ENCODE measurements at places on chromosomes 4 and X.

DNA sequence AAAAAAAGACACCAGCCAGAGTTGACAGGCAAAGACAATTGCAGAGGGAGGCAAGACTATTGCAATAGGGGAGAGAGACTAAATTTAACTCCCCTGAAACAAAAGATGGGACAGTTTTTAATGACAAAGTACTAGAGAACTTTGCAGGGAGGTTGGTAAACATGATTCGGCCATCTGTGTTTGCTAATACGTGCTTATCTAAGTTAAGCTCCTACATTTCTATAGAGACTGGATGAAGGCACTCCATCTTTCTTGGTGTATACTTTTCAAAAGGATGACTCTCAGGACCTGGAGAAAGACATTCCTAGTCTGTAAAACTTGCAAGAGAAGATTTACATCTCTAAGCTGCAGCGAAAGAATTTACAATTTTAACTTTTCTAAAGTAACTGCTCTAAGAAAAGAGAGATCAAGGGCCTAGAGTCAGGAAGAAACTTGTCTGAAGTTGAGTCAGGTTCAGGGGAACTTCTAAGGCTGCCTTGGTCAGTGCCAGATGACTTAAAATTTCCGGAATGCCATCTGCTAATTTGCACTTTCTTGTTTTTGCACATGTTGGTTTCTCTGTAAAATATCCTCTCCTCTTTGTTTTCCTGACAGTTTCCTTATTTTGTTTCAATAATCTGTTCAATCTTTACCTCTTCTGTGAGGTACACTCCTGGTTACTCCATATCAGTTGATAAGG, 10.6 kb downstream of the ADAM29 start:
- no peak for DNase-seq

DNA sequence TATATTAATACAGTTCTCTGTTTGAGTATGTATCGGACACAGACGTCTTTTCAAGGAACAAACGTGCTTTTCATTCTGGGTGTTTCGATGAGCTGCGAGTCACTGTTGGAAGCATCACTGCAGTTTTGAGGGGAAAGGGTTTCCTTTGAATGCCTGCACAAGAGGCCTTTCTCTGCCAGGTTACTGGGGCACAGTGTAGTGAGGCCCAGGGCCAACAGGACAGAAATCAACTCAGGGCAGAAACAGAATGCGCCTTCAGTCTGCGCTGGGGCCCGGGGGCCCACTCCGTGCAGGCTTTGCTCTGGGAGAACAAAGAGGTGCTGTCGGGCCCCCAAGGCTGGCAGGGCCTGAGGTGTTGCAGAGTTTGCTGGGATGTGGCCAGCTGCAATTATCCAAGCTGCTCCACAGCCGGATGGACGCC, 2.3 kb upstream of the PPP2R3B start:
- DNase-seq, result no peak

- DNase-seq, result no peak
Measured at GRCh38 chr4:76708971-76709771, 188.8 kb downstream of the SOWAHB start.

- no peak for DNase-seq
Measured at GRCh38 chrX:114619874-114620273, 36.0 kb downstream of the HTR2C start.

GRCh38 chr4:102665527-102665926, 95.2 kb downstream of the MANBA start:
- no peak for DNase-seq

GRCh38 chr4:127012549-127012948, 620.2 kb upstream of the INTU start:
- DNase-seq, result no peak

GRCh38 chr4:136390824-136391223, 1141.5 kb downstream of the PCDH18 start:
- DNase-seq, result no peak

DNA sequence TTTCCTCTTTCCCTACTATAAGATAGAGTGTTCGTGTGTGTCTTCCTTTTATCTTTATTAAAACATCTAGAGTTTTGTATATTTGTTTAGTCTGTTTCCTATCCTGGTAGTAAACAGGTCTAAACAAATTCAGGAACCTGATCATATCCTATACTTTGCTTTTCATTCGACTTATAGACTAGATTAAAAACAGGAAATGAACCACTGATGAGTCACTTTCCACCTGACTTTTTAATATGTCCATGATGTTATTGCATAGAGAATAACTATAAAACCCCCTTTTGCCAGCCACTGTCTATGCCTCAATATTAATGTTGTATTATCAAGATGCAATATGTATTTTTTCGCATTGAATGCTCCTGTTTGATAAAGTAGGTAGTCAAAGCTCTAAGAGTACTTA, 1794.0 kb downstream of the STIM2 start:
- DNase-seq, result no peak

GRCh38 chr4:147786031-147786430, 54.1 kb downstream of the ARHGAP10 start:
- DNase-seq, result no peak

- DNase-seq, result no peak
Measured at GRCh38 chrX:39308126-39308525, 506.9 kb downstream of the MID1IP1 start.

DNA sequence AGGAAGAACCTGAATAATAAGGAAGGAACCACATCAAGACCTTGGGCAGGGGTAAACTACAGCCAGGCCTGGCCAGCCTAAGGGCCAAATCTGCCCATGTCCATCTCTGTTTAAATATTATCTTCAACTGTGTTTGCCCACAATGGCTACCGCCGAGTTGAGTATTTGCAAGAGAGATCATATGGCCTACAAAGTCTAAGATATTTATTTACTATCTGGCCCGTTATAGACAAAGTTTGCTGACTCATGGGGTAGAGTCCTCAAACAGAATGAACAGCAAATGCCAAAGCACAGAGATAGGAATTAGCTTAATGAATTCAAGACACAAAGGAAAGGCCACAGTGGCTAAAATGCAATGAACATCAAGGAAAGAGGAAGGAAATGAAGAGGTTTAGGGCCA, 44.8 kb downstream of the RPS6KA3 start:
- no peak for DNase-seq

GRCh38 chr4:73730292-73730691, 10.1 kb upstream of the CXCL8 start:
- no peak for DNase-seq

- no peak for DNase-seq
Measured at GRCh38 chr4:60605646-60606354, 594.3 kb upstream of the ADGRL3 start.

GRCh38 chrX:69027181-69028005, 137.9 kb downstream of the PJA1 start:
- no peak for DNase-seq

DNA sequence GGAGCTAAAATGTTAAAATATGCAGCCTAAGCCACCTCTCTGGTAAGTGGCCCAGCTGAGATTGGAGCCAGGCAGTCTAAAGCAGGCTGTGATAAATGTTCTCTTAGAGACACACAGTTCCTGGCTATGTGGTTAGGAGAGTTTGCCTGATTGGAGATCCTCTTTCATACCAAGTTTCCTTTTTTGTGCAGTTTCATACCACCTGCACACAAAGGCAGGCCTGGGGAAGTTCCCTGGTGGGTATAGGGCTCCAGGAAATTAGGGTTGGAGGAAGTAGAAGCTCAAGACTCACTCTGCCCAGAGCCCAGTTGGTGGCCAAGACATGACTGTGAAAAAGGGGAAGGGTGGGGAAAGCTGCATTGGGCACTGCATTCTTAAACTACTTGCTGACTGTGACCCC, 16.9 kb downstream of the CYBB start:
- no peak for DNase-seq

- DNase-seq, result no peak
Measured at GRCh38 chr4:187139141-187139540, 415.5 kb upstream of the FAT1 start.

GRCh38 chr4:23861897-23862296, 27.9 kb downstream of the PPARGC1A start:
- no peak for DNase-seq

DNA sequence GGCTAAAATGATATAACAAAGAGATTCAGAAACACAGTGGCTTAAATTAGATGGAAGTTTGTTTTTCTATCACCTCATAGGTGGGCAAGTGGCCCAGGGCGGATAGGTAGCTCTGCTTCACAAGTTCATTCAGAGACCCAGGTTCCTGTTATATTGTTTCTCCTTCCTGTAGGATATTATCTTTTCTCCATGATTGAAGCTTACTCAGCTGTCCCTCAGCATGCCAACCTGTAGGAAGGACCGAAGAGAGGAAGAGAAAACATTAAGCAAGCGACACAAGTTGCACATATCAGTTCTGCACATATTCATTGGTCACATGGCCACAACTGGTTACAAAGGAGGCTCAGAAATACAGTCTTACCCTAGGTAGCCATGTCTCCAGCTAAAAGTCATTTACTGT, 6.9 kb downstream of the KLHL5 start:
- no peak for DNase-seq

- peak; percentile 25 for DNase-seq
Measured at GRCh38 chrX:103343105-103343504, 13.1 kb downstream of the TCEAL7 start.

DNA sequence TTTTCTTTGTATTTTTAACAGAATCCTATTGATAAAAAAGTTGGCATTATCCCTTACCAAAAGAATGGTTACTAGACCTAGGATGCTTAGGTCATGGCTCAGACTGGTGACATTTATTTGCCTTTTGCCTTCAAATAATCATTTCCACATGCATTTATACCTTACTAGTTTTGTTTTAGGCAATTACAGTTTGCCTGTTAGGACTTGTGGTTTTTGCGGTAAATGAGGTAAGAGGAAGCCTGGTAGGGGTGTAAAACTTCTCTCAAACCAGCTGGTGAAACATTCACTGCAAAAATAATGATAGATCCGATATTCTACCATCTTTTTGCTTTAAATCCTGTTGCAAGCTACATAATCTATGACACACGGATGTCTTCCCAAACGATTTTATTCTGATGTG, 12.1 kb downstream of the LAMP2 start:
- DNase-seq, result peak; percentile 32

GRCh38 chr4:94346541-94346940, 3.9 kb upstream of the HPGDS start:
- no peak for DNase-seq

- DNase-seq, result no peak
Measured at GRCh38 chrX:72124540-72125201, 7.0 kb downstream of the RTL5 start.

DNA sequence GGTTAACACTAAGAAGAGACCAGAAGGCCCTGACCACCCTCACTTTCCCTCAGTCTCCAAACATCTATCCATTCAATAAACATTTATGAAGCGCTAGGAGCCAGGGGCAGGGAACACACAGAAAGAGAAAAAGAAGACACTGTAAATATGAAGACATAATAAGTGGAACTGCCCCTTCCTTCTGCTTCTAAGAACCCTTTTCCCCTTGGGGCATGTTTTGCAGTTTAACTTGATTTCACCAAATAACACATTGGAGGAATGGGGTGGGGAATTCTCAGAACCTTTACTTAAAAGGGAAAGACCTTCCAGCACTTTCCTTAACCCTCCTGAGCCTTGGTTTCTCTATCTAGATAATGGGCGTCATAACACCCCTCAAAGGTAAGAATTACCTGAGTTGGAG, 42.3 kb downstream of the RBM47 start:
- no peak for DNase-seq

GRCh38 chr4:159069922-159070321, 33.0 kb upstream of the RAPGEF2 start:
- no peak for DNase-seq

- no peak for DNase-seq
Measured at GRCh38 chr4:98946359-98946758, 17.4 kb upstream of the EIF4E start.

GRCh38 chrX:18173494-18174180, 47.0 kb downstream of the BEND2 start:
- DNase-seq, result no peak

- DNase-seq, result no peak
Measured at GRCh38 chr4:11367371-11367770, 61.3 kb downstream of the HS3ST1 start.

- no peak for DNase-seq
Measured at GRCh38 chr4:172857026-172857425, 311.6 kb upstream of the GALNT7 start.

- DNase-seq, result no peak
Measured at GRCh38 chr4:36997727-36998126, 246.8 kb upstream of the NWD2 start.

- DNase-seq, result no peak
Measured at GRCh38 chr4:151157543-151157942, 58.1 kb downstream of the RPS3A start.

DNA sequence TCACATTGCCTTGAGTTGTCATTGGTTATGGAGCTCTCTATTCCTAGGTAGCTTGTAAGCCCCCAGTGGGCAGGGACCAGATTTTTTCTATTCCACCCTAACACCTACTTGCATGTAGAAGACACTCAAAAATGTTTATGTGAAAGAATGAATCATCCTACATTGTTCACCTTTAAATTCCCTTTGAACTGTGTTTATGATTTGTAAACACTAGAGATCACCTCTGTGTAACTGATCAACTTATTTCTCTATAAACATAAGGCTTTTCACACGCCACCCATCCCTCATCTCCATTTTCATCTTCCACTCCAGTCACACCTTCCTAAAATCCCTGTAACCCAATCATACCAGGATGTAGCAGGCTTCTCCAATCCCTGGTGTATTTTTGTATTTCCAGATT, 142.6 kb upstream of the LEF1 start:
- no peak for DNase-seq

- DNase-seq, result no peak
Measured at GRCh38 chrX:96386325-96386724, 298.3 kb upstream of the DIAPH2 start.

- DNase-seq, result no peak
Measured at GRCh38 chr4:145782756-145783155, 102.8 kb downstream of the C4orf51 start.

GRCh38 chr4:124737619-124738018, 25.1 kb upstream of the ANKRD50 start:
- no peak for DNase-seq

Measured in CD4-positive, alpha-beta T cell treated with Interleukin-6 at 100 ng/mL for 8 hours (primary cell).